ENCODE measurements at places on chromosomes 1 and 21.

GRCh38 chr1:13892671-13893325, 192.8 kb downstream of the PRDM2 start:
- no peak overlapping the region for H3K27ac ChIP-seq
- no peak overlapping the region for H3K4me3 ChIP-seq
- no peak for DNase-seq
- H3K36me3 ChIP-seq, result no peaks in the 10 kb centered on the region
- no peaks in the 10 kb centered on the region for H3K4me1 ChIP-seq

DNA sequence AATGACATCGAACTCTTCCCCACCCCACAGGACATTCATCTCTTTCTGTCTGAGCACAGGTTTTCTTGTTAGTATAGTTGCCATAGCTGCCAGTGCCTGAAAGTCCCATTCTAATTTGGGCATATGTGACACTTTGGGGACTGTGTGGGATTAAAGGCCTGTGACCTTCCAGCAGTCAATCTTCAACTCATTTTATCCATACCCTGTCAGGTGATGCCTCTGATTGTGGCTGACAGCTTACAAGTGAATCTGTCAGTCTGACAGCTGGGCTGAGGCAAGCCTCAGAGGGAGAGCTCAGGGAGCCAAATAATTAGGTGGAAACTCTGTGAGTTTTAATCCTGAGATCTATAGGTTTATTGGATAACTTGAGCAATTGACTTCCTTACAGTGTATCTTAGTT, 29.6 kb downstream of the ZCCHC17 start:
- H3K27me3 ChIP-seq, result no peaks in the 10 kb centered on the region
- H3K27ac ChIP-seq, result no peak overlapping the region
- H3K4me3 ChIP-seq, result no peak overlapping the region
- no peaks in the 10 kb centered on the region for H3K36me3 ChIP-seq
- peaks cover 15% of the 10 kb centered on the region for H3K4me1 ChIP-seq
- DNase-seq, result no peak

GRCh38 chr1:113617438-113618141, 141.7 kb downstream of the PHTF1 start:
- no peaks in the 10 kb centered on the region for H3K27me3 ChIP-seq
- H3K4me1 ChIP-seq, result peaks cover 27% of the 10 kb centered on the region
- H3K27ac ChIP-seq, result no peak overlapping the region
- H3K4me3 ChIP-seq, result no peak overlapping the region
- peaks cover 6% of the 10 kb centered on the region for H3K36me3 ChIP-seq
- DNase-seq, result no peak

GRCh38 chr21:37240978-37241377, 26.2 kb downstream of the VPS26C start:
- H3K36me3 ChIP-seq, result peaks cover 33% of the 10 kb centered on the region
- no peaks in the 10 kb centered on the region for H3K4me1 ChIP-seq
- no peak overlapping the region for H3K4me3 ChIP-seq
- no peak overlapping the region for H3K27ac ChIP-seq

GRCh38 chr1:29597861-29598260, 361.5 kb downstream of the PTPRU start:
- no peak overlapping the region for H3K4me3 ChIP-seq
- no peaks in the 10 kb centered on the region for H3K36me3 ChIP-seq
- H3K27ac ChIP-seq, result no peak overlapping the region

DNA sequence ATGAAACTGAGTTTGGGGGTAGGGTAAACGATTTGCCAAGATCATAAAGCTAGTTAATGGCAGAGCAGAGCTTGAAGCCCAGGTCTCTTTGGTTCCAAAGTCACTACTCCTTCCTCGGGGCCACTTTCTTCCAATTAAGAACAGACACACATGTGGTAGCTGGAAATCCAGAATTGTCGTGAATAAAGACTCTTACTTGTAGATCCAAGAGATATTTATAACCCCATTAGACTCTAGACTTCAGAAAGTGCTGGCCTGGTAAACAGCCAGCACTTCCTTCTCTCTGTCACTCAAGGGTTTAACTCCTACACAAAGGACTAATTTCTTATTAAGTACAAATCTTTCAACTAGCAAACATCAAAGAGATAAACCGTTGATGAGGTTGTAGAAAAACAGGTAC, 2.7 kb downstream of the FAM163A start:
- H3K27ac ChIP-seq, result no peak overlapping the region
- H3K4me1 ChIP-seq, result no peaks in the 10 kb centered on the region
- peaks cover 3% of the 10 kb centered on the region for H3K36me3 ChIP-seq

Measured in HFFc6 (cell line).